ENCODE measurements at places on chromosomes 12 and 14.
A peak's percentile ranks its signal among the peaks of the same experiment; 100 is the strongest.

DNA sequence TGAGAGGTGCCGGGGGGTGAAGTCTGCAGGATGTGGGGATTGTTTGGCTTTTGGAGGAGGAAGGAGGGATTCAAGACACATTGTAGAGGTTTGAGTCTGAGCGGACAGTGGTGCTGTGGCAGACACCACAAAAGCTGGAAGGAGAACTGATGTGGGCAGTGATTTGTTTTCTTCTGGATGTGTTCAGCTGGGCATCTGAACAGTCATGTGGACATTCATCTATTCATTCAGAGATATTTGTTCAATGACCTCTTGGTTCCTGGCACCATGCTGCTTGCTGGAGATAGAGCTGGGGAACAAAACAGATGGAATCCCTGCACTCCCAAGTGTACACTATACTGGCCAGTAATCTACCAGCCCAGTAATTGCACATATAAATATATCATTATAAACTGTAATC lies 64.0 kb downstream of the PTPN11 start:
- H3K4me1 ChIP-seq = no peaks in the 10 kb centered on the region
- H3K4me3 ChIP-seq = no peak overlapping the region
- H3K27ac ChIP-seq = no peak overlapping the region
- H3K27me3 ChIP-seq = no peaks in the 10 kb centered on the region

DNA sequence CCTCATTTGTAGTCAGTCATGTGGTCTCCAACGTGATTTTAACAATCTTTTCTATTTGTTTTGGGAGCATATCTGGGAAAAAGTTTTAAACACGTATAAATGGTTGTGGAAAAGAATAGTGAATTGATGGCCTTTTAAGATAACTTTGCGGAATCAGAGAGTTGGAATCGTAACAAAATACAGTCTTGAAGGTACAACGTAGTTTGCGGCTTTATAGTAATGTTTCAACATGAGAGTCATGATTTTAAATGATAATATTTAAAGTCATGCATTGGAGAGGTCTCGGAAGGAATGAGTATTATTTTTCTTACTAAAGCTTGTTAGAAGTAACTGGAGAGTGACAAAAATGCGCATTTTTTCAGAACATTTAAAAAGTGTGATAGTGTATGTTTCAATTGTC lies 1.6 kb downstream of the AEBP2 start:
- no peak overlapping the region for H3K27ac ChIP-seq
- no peaks in the 10 kb centered on the region for H3K36me3 ChIP-seq
- peaks cover 3% of the 10 kb centered on the region for H3K4me1 ChIP-seq
- no peak for DNase-seq
- H3K4me3 ChIP-seq = peak overlapping the region; percentile 60

- peak overlapping the region; percentile 36 for H3K27ac ChIP-seq
- no peak overlapping the region for H3K4me3 ChIP-seq
- DNase-seq = peak; percentile 51
- peaks cover 3% of the 10 kb centered on the region for H3K4me1 ChIP-seq
- H3K27me3 ChIP-seq = no peaks in the 10 kb centered on the region
Observed at GRCh38 chr12:55757701-55758100, 14.8 kb downstream of the GDF11 start.

- H3K27me3 ChIP-seq = no peaks in the 10 kb centered on the region
- no peaks in the 10 kb centered on the region for H3K36me3 ChIP-seq
- H3K4me1 ChIP-seq = no peaks in the 10 kb centered on the region
Observed at GRCh38 chr14:91088585-91089235, 25.2 kb upstream of the DGLUCY start.

Measured in mesendoderm (in vitro differentiated cells).